ENCODE measurements at places on chromosomes 12 and 14.

DNA sequence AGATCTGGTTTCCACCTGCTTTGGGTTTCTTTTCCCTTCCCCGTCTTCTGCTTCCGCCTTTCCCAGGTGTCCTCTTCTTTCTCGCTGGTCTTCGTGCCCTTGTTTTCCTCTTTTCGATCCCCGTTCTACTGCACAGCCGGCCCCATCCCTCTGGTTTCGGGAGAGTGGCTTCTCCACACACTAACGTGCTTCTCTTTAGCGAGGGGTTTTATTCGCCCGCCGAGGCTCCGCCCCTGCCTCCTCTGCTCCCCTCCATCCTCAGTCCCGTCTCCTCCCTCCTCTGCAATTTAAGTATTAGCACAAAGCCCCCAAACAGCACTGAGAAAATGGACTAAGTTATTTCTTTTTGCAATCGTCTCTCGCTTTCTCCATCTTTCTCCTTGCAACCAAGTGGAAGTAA, at the start of gene SLC7A8:
SLC7A8 (minus strand) TSS at position 182 of the 400 bp plus-strand sequence. CDS start 746 bp downstream, outside the sequence.
- DNase-seq, result no peak

GRCh38 chr14:70827752-70828151, 18.4 kb upstream of the MAP3K9 start:
- DNase-seq, result no peak

- no peak for DNase-seq
These were observed 1.5 kb downstream of the FSCB start for GRCh38 chr14:44505588-44505987.

DNA sequence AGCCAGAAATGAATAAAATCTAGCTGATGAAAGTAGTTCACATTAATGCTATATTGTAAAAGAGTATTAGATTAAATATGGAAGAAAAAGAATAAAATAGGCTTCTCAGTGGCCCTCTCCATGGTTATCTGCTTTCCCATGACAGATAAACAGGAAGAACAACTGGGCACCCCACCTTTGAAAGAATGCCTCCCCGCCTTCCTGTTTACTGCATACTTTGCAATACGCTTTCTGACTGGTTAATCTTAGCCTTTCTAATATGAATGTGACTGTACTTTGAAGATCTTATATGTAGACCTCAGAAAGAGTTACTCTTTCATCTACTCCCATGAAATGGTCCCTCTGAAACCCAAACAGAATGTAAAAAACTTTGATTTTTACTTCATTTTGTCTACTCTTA, 34.1 kb upstream of the DAAM1 start:
- no peak for DNase-seq

DNA sequence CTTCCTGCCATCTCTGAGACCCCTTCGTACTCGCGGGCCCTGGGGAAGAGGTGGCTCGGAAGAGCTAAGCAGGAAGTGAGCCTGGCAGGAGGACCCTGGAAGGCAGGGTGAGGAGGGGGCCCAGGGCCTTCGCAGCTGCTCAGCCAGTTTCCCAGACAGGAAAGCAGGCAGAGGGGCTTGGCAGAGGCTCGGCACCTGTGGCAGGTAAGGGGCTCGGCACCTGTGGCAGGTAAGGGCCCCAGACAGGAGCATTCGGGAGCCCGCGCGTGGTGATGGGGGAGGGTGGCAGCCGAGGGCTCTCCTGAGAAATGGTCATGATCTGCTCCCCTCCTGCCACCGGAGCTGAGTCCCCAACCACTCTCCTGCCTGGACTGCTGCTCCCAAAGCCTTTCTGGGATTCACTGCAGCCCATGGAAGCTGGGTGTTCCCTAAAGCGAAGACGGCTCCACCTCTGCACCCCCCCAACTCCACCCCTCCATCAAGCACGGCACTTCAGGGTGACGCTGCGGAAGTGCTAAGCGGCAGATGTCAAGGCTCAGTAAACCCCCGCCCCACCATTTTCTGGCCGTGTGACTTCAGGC, 63.2 kb downstream of the PRIMA1 start:
- DNase-seq, result no peak

- no peak for DNase-seq
These were observed 786 bp upstream of the TSFM start for GRCh38 chr12:57781801-57782200.

DNA sequence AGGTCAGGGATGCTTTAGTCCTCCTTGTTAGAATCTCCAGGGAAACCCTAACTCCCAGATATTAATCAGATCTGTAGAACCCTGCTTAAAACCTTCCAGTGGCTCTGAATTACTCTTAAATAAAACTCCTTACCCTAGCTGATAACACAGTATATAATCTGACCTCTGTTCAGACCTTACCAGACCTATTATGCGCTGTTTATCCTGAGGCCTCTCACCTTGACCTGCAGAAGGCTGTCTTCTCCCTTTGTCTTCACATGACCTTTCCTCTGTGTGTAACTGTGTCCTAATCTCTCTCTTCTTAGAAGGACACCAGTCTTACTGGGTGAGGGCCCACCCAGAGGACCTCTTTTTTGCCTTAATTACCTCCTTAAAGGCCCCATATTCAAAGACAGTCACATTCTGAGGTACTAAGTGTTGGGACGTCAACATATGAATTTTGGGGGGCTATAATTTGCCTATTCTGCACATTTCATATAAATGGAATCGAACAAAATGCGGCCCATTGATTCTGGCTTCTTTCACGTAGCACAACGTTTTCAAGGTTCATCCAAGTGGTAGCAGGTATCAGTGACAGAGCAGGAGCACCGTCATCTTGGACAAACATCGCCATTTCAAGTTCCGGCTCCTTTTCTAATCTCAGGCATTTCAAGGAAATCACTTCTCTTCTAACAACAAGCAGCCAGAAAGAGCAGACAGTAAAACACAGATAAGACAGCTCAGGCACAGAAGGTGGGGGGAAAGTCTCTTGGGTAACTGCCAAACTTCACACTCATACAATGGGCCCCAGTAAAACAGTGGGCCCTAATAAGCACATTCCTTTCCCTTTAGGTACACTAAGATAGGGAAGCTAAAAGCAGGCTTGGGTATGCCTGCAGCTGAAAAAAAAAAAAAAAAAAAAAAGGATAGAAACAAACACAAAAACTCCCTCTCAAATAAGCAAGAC, 200.2 kb upstream of the NUDT4 start:
- peak; percentile 73 for DNase-seq

DNA sequence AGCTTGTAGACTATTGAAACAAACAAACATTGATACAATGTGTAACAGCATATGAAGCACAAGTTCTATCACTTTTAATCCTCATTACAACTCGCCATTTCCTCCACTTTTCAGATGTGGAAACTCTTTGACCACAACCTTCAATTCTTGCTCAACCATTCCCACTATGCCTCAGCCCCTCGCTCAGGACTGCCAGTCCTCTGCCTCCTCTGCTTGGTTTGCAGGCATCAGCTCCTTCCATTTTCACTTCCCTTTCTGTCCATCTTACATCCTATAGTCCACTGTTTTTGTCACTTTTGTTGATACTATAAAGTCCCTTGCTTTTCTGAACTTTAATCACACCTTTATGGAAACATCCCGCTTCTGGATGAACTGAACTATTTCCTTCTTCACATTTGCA, 28.2 kb upstream of the CD27 start:
- no peak for DNase-seq

GRCh38 chr12:79006306-79006705, 141.7 kb downstream of the SYT1 start:
- peak; percentile 25 for DNase-seq

GRCh38 chr12:54360717-54361456, 3.4 kb downstream of the GPR84 start:
- DNase-seq, result peak; percentile 83

- DNase-seq, result no peak
These were observed 20.6 kb downstream of the PTHLH start for GRCh38 chr12:27951898-27952297.

DNA sequence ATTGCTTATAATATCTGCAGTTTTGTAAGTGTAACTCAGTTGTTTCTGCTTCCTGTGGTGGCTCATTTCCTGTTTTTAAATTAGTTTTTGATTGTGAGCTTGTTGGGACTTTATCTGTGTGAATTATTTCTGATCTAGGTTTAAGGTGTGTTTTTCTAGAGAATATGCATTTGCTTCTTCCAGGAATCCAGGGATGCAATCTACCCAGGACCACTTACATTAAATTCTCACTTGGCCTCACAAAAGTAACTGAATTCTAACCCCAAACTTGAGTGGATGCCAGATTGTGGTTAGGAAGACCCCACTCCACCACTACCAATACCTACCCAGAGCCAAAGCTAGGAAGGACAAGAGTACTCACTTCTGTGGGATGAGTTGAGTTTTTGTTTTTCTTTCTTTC, 11.9 kb downstream of the STYX start:
- DNase-seq, result no peak

- no peak for DNase-seq
These were observed 14.2 kb downstream of the PLEKHH1 start for GRCh38 chr14:67547224-67547780.

DNA sequence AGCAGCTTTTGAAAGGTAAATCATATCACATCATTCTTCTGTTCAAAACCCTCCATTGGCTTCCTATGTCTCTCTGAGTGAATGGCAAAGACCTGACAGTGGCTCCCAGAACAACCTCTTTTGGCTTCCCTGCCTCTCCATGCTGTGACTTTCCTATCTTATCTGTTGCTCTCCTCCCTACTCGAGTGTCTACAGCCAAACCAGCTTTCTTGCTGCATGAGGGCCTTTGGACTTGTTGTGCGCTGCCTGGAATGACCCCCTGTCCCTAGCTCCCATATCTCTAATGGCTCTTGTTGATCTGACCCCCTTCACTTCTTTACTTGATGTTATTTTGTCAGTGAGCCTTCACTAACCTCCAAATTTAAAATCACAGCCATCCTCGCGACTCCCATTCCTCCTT, 2.5 kb downstream of the SYNE2 start:
- DNase-seq, result no peak

DNA sequence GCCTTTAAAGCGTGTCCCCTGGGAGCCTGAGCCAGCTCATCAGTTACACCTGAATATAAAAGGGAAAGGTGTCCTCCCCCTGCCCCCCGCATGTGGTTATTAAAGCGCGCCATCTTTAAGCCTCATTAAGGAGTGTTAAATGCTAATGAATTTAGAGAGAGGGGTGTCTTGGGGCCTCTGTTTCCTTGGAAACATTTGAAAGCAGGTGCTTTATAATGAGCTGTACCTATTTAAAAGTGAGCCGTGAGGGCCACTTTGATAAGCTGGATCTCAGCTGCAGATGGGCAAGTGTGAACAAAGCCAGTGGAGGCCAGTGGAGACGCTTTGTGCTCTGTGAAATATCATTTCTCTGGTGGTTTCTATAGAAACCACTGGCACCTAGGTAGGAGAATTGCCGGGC, 84.0 kb downstream of the BEGAIN start:
- no peak for DNase-seq

- DNase-seq, result no peak
These were observed 48.6 kb upstream of the CATSPERB start for GRCh38 chr14:91780452-91780851.

DNA sequence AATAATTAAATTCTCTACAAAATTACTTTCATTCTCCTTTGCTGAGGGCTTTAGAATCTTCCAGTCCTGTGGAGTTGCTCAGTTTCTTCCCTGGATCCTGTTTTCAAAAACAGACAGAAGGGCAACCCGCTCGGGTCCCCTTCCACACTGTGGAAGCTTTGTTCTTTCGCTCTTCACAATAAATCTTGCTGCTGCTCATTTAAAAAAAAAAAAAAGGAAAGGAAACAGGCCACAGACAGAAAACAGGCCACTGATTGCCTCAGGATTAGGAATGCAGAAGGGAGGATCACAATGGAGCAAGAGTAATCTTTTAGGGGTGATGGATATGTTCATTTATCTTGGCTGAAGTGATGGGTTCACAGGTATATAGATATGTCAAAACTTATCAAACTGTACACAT, 29.5 kb upstream of the HIGD1C start:
- DNase-seq, result peak; percentile 77

GRCh38 chr12:6840330-6840729, 395 bp upstream of the GNB3 start:
- DNase-seq, result no peak

- peak; percentile 69 for DNase-seq
These were observed 1.2 kb downstream of the CLIP1 start for GRCh38 chr12:122421187-122421820.

GRCh38 chr14:57547131-57547530, 53.5 kb upstream of the CCDC198 start:
- no peak for DNase-seq

GRCh38 chr12:52531566-52532300, 11.5 kb upstream of the KRT5 start:
- no peak for DNase-seq

DNA sequence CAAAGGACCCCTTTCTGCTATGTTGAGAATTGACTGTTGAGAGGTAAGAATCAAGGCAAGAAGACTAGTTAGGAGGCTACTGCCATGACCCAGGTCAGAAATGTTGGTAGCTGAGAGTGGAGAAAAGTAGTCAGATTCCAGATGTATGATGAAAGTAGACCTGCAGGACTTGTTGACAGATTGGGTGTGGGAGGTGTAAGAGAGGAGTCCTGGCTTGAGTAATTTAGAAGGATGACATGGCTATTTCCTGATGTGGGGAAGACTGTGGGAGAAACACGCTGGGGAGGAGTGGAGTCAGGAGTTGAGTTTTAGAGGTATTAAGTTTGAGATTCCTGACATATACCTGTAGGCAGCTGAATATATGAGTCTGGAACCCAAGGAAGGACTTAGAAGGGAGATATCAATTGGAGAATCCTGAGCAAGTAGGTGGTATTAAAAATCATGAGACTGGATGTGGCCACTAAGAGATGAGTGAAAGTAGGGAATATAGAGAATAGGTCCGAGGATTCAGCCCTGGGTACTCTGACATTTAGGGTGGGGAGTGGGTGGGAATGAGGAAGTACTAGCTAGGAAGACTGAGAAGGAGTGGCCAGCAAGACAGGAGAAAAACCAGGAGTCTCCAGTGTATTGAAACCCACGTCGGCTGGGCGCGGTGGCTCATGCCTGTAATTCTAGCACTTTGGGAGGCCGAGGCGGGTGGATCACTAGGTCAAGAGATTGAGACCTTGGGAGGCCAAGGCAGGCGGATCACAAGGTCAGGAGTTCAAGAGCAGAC, 12.6 kb upstream of the DDX47 start:
- peak; percentile 68 for DNase-seq

GRCh38 chr12:56631790-56632700, 1.9 kb upstream of the BAZ2A start:
- DNase-seq, result peak; percentile 25

- DNase-seq, result no peak
These were observed 5.2 kb downstream of the FMNL3 start for GRCh38 chr12:49702009-49702408.

DNA sequence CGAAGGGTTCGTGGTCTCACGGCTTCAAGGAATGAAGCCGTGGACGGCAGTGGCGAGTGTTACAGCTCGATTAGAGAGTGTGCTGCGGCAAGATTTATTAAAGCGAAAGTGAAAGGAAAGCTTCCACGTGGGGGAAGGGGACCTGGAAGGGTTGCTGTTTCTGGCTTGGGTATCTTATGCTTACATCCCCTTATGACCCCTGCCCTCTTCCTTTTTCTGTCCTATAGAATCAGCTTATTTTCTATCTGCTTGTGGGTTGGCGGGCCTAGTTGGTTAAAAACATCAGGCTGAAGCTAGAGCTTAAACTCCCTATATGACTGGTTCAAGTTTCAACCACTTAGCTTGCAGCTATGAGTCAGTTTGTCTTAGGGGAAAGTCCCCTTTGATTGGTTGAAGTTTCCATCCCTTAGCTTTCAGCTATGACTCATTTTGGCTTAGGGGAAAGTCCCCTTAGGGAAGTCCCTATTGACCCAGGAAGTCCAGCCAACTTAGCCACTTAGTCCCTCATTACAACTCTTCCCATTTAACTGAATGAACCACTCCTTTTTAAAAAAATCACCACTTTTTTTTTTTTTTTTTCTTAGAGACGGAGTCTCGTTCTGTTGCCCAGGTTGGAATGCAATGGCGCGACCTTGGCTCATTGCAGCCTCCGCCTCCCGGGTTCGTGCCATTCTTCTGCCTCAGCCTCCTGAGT, 1494.7 kb upstream of the TMEM132C start:
- peak; percentile 71 for DNase-seq

GRCh38 chr14:96519970-96520369, 17.8 kb downstream of the PAPOLA start:
- DNase-seq, result no peak

Data from fibroblast of the aortic adventitia (primary cell).